GM19239 (cell line): ENCODE measurements at places on chromosomes 2 and 18.

DNA sequence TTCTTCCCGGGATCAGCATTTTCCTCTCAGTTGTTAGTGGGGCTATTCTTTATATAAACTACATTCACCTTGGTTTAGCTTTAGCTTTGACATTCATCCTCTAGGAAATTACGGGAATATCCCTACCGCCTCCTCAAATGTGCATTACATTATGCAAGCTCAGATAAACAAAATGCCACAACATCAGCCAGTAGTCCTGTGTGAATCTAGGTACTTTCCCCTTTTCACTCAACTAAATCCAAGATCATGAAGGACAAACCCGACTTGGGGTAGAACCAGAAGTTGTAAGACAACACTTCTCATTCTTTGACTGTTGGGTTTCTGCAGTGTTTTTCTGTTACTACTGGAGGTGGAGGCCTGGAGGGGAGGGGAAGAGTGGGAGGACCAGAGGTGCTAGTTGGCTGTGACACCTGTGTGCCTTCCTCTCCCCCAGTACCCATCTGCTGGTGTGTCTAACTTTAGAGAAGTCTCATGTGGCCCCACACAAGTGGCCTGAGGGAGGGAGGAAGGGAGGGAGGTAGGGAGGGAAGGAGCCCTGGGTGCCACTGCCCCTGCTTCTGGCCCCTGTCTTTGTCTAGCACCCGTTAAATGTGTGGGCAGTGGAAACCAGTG lies 84.8 kb upstream of the BCL2L11 start:
- DNase-seq: no peak

GRCh38 chr2:133682347-133682746 lies 114.1 kb upstream of the NCKAP5 start:
- no peak for DNase-seq

DNA sequence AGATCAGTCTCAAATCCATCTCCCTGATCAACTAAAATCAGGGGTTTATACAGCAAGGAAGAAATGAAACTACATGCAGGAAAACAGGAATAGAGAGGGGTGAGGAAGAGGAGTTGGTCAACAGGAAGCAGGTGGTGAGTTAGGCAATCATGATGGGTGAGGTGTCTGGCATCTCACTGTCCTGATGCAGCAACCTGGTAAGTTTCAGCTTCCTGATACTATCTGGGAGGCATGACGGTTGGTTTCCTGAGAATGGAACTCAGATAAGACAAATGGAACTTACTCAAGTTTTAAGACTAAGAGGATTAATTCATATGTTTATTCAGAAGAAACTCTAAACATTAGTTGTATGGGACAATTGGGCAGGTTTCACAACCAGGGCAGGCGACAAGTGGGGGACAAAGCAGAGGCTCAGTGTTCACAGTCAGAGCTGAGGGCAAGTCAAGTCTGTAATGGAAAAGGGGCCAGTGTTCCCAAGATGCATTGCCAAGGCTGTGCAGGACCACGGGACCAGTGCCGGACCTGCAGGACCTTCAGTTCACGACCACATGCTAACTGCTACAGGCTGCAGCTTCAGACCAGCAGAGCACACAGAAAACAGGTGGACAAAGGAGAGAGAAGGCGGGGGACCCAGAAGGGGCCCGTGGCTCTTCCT lies 17.7 kb upstream of the GALM start:
- DNase-seq: no peak

DNA sequence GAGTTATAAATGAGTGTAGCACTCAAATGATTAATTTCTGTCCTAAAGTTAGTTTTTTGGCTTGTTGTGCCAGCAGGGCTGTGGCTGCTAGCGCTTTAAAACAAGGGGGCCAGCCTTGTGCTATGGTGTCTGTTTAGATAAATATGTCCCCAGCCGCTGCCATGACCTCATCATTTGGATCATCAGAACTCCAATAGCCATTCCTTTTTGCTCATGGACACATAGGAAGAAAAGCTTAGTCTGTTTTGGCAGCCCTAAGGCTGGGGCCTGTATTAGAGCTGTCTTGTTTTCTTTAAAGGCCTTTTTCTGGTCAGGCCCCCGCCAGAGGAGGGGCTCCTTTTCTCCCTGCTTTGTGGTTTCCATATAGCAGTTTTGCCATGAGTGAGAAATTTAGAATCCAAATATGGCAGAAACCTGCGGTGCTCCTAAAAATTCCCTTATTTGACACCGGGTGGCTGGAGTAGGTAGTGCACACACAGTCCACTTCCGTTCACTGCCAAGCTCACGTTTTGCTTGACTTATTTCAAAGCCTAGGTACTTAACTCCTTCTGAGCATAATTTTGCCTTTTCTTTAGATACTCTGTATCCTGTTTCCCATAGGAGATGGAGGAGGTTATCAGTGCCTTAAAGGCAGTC lies 60.4 kb upstream of the SLC35G4 start:
- no peak for DNase-seq

DNA sequence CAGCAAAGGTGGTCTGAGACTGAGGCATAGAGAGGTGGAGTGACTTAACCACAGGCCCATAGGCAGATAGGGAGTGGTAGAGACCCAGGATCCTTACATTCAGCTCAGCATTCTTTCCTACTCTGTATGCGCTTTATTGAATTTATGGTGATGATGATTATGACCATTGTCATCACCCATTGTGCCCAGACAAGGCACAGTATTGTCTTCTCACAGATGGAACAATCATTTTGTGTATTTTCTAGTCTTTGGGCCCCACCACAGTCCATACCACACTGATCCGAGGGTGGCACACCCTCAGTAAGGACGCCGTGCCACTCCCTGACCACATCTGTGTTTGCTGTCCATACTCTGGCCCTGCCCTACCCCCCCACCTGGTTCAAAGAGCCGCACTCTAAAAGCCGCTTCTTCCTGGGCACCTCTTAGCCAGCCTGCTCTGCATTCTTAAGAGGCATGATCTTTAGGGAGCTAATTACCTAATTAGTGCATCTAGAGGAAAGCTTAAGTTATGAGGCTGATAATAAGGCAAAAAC lies 179.6 kb upstream of the SMAD2 start:
- no peak for DNase-seq

GRCh38 chr2:36560726-36561125 lies 37.2 kb downstream of the FEZ2 start:
- DNase-seq: no peak

- DNase-seq: no peak
Observed at GRCh38 chr18:43692099-43692690, 414.9 kb upstream of the SYT4 start.

- DNase-seq: no peak
Observed at GRCh38 chr2:20061476-20061875, 10.0 kb upstream of the LAPTM4A start.
